ENCODE measurements at places on chromosomes 4 and X. TPM values are rescaled to one million over a fixed set of nuclear protein-coding genes. Genes with fewer than 3 reads are reported as not detected.

Gene EFHC2
- total RNA-seq, result not detected

Gene FGA
- total RNA-seq, result not detected

Gene MAGEC1
- total RNA-seq, result not detected

Gene PRDM8
- not detected for total RNA-seq

Gene PCDH18
- 0.87 TPM for total RNA-seq

Gene CXCL1
- not detected for total RNA-seq

Gene FAM156A
- total RNA-seq, result 30.6 TPM

Gene PASD1
- not detected for total RNA-seq

Gene ADGRL3
- total RNA-seq, result 5.9 TPM

Gene STATH
- not detected for total RNA-seq

Gene MMRN1
- total RNA-seq, result not detected

Gene SPIN2A
- 0.54 TPM for total RNA-seq

Gene PSAPL1
- total RNA-seq, result not detected

Gene F8A2
- not detected for total RNA-seq

Gene SLC39A8
- 30.2 TPM for total RNA-seq

Gene ESX1
- not detected for total RNA-seq

Gene SGMS2
- total RNA-seq, result 142 TPM

Gene TMEM175
- 15.9 TPM for total RNA-seq

Gene SORCS2
- not detected for total RNA-seq

Gene AR
- not detected for total RNA-seq

Gene GCNA
- 4.7 TPM for total RNA-seq

Gene PNMA3
- not detected for total RNA-seq

Gene IL2RG
- total RNA-seq, result not detected

Gene DMRTC1
- total RNA-seq, result not detected

Gene SOD3
- total RNA-seq, result 2.4 TPM

Gene TRIML1
- total RNA-seq, result 0.39 TPM

Gene SLC7A11
- total RNA-seq, result 13.4 TPM

Gene FOXR2
- total RNA-seq, result not detected

Gene NEUROG2
- not detected for total RNA-seq

Gene CT55
- total RNA-seq, result not detected

Gene FGD1
- total RNA-seq, result 11.0 TPM

Gene DMD
- total RNA-seq, result 13.0 TPM

Gene PDE5A
- 8.5 TPM for total RNA-seq

Gene TLR7
- under 0.01 TPM for total RNA-seq

Gene LETM1
- total RNA-seq, result 65.3 TPM

Gene BGN
- total RNA-seq, result 0.39 TPM

Gene TRIM61
- 5.9 TPM for total RNA-seq

Gene CNOT6L
- 17.3 TPM for total RNA-seq

Gene BMP2K
- total RNA-seq, result 168 TPM

Gene SHOX
- 24.2 TPM for total RNA-seq

Gene STK32B
- total RNA-seq, result 0.98 TPM

Gene CXCL8
- 0.33 TPM for total RNA-seq

Gene TRIM75
- not detected for total RNA-seq

Gene TCEAL5
- total RNA-seq, result not detected

Gene GRID2
- total RNA-seq, result not detected

Gene PPP1R3F
- total RNA-seq, result 12.6 TPM

Gene COX7B2
- not detected for total RNA-seq

Gene TBC1D25
- total RNA-seq, result 18.7 TPM

Gene AFM
- total RNA-seq, result not detected

Gene KLB
- 0.39 TPM for total RNA-seq

Gene NAA11
- total RNA-seq, result not detected

Gene PABPC1L2B
- not detected for total RNA-seq

Gene NOX1
- not detected for total RNA-seq
